ENCODE measurements at places on chromosomes 3 and 15. TPM values are rescaled to one million over a fixed set of nuclear protein-coding genes. Genes with fewer than 3 reads are reported as not detected.

The CHRM5 gene
- not detected for total RNA-seq

The PLSCR5 gene
- total RNA-seq, result not detected

The ARL14 gene
- 0.11 TPM for total RNA-seq

The LOXL1 gene
- 171 TPM for total RNA-seq

The ROBO1 gene
- total RNA-seq, result 39.1 TPM

The DHFR2 gene
- 8.6 TPM for total RNA-seq

The CISH gene
- total RNA-seq, result 1.3 TPM
